ENCODE measurements at places on chromosomes 4 and X.

DNA sequence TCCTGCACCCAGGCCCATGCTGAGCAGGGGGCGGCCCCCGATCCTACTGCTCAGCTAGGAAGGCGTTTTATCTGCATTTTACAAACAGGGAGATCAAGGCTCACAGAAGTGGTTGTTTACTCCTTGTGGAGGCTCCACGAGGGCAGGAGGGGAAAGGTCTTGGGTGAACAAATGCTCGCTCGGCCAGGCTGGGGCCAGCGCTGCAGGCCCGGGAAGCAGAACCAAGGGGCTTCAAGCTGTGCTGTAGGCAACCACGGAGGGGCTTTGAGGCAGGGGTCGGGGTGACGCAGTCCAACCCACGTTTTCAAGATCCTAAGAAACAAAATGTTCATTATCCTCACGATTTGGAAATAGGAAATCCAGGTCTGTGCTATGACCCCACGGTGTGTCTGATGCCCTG is 125.8 kb downstream of the HMX1 start:
- DNase-seq: no peak

DNA sequence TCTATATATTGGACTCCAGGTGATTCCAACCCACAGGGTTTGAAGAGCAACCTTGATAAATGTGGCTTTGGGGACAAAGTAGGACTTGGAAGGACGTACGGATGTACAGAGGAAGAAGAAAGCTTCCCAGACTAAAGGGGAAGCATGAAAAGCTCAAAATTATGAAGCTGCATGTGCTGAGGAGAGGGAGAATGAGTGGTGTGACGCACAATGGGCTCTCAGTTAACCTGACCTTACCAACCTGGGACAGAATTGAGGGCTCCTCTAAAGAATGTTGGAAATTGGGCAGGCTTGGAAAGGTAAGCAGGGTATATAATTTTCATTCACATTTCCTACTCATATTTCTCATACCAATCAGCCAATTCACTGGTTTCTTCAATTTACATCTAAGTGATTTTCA is 10.5 kb upstream of the TIGD2 start:
- no peak for DNase-seq

- no peak for DNase-seq
Observed at GRCh38 chr4:37936889-37937498, 23.2 kb upstream of the PTTG2 start.

DNA sequence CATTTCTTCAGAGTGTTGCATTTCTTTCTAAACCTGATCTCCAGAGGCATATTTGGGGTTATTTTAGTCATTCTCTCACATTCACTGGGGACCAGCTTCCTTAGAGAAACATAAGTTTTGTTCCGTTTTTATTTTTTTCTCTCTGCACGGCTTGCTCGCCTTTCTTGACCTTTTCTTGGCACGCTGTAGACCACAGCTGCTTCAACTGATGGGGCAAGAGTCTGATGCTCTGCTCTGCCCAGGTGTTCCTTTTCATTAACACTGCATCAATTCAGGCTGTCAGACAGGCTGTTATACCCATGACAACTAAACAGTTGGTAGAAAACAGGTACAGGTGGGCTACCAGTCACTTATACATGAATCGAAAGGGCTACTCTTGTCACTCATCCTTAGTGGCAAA is 682.2 kb upstream of the DIAPH2 start:
- no peak for DNase-seq

DNA sequence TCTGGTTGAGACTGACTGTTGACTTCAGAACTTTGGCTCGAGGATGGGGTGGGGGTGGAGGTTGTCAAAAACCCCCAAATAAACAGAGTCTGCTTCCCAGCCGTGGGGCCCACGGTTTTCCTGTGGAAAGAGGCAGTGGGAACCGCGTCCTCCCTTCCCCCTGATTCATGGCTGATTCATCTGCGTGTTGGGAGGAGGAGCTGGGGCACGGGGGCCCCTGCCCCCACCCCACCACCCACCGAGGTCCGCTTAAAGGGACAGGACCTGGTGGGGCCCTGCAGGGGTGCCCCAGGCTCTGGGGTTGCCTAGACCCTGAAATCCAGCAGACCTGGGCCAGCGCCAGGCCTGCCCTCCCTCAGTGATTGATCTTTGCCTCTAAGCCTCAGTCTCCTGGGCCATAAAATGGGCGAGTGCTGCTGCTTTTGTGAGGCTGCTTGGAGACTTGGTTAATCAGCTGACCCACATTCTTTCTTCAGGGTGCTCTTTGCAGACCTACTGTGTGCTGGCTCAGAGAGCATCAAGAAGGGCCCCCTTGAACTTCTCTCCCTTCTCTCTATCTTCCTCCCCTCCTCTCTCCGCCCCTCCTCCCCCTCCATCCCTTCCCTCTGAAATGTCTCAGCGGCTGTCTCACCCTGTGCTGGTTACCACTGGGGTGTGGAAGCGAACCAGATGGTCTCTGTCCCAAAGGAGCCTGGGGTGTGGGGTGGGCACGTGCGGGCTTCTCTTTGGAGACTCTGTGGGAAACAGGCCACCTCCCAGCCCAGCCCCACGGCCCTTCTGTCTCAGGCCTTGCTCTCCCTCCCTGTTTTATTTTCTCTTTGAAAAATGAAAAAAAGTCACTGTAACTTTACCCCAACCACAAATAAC is 9.1 kb downstream of the HTRA3 start:
- peak; percentile 51 for DNase-seq

- DNase-seq: peak; percentile 28
Observed at GRCh38 chr4:157994863-157995262, 178.0 kb downstream of the GASK1B start.

GRCh38 chrX:136534131-136534530 is 2.1 kb downstream of the VGLL1 start:
- no peak for DNase-seq

DNA sequence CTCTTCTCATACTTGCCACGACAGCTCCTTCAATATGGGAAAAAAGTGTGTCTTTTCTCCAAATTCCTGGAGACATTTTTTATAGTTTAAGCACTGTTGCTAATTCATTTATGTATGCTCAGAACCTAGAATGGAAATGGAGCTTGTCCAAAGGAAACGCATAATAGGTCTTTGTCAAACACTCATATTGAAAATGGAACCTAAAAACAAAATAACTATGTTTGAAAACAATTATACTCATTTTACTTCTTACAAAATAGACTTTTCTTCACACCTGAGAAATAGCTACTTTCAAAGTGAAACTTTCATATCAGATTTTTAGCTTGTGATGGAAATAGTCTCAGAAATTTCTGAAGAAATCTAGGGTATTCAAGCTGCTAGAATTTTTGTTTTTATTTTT is 529.7 kb upstream of the BOD1L1 start:
- DNase-seq: no peak

DNA sequence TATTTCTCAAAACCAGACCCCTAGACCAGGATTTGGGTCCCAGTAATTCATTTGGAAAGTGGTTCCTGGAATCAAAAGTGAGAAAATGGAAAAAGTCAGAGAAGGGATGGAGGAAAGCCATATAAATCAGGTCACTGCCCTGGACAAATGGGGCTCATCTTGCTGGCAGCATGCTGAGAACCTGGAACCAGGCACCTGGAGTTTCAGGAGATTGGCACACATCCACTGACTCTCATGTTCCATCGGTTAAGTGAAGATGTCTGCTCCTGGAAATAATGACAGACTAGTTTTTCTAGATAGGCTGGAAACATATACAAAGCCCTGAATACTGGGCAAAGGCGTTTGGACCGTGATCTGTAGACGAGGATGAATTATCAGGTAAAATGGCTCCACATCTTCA is 163.6 kb upstream of the HS3ST1 start:
- DNase-seq: no peak

- DNase-seq: peak; percentile 0
Observed at GRCh38 chrX:6021316-6022091, 207.2 kb downstream of the NLGN4X start.

- DNase-seq: no peak
Observed at GRCh38 chrX:125205918-125206665, 113.6 kb upstream of the TEX13C start.
